Memory B cell (primary cell): ENCODE measurements at places on chromosomes 2 and 18.

- DNase-seq, result no peak
These were observed 9.0 kb downstream of the TNFRSF11A start for GRCh38 chr18:62334120-62334519.

DNA sequence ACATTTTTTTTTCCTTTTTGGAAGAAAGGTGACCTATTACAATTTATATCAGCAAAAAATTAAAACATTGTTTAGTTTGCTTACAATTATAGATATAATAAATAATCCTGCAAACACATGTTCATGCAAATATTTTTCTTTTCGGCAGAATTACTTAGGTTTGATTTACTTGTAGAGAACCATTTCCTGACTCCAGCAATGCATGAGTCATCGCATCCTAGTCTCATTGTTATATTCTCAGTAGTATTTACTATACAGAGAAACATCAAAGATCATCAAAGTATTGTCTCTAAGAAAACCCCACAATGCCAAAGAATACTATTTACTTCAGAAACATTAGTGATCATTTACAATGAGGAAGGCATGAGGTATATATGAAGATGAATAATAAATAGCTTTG is 40.4 kb upstream of the MTIF2 start:
- DNase-seq, result no peak

- DNase-seq, result no peak
These were observed 23.8 kb downstream of the FBXO41 start for GRCh38 chr2:73260338-73260984.

DNA sequence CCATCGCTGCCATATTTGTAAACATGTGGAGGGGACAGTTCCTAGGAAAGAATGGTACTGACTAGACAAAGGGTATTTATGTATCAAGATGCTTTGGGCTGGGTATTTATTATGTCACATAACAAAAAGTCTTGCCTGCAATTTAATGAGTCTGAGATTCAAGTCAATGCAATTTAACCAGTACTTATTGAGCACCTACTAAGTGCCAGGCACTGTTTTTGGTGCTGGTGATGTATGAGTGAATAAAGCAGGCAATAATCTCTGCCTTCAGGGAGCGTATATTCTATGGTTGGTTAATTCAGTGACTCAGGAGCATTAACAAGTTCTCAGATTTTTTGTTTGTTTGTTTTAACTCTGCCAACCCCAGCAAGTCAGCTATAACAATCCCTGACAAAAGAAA is 24.6 kb upstream of the ACVR1 start:
- DNase-seq, result no peak

DNA sequence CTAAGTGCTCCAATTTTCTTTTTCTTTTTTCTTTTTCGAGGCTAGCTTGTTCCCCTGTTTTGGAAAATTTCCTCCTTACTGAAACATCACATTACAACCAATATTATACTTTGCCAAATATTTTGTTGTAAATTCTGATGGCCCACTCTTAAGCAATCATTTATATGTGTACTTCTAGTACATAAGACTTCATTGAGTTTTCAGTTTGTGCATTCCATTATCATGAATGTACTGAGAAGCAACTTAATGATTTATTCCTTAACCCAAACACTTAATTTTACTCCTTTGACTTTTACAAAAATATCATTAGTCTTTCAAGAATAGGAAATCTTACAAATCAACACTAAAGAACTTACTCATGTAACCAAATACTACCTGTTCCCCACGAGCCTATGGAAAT is 242.4 kb downstream of the ARHGAP15 start:
- no peak for DNase-seq

- DNase-seq, result no peak
These were observed 502.2 kb downstream of the NRXN1 start for GRCh38 chr2:50529600-50530218.

GRCh38 chr2:86225581-86225980 is 26.3 kb downstream of the MRPL35 start:
- DNase-seq, result no peak

DNA sequence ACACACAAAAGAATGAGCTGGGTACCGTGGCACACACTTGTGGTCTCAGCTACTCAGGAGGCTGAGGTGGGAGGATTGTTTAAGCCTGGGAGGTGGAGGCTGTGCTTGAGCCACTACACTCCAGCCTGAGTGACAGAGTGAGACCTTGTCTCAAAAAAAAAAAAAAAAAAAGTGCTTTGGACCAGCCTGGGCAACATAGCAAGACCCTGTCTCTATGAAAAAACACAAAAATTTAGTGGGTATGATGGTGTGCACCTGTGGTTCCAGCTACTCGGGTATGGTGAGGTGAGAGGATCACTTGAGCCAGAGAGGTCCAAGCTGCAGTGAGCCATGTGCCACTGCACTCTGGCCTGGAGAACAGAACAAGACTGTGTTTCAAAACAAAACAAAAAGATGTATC is 10.4 kb downstream of the ZNF512 start:
- DNase-seq, result no peak
